ENCODE measurements at places on chromosomes 3 and 15. TPM values are rescaled to one million over a fixed set of nuclear protein-coding genes. Genes with fewer than 3 reads are reported as not detected.
A peak's percentile ranks its signal among the peaks of the same experiment; 100 is the strongest.

- no peak for DNase-seq
- H3K27ac ChIP-seq, result no peak overlapping the region
- no peak overlapping the region for H3K4me3 ChIP-seq
- no peaks in the 10 kb centered on the region for H3K27me3 ChIP-seq
- peaks cover 16% of the 10 kb centered on the region for H3K4me1 ChIP-seq
- peaks cover 10% of the 10 kb centered on the region for H3K36me3 ChIP-seq
Observed at GRCh38 chr15:41795996-41796856, 21.9 kb downstream of the MAPKBP1 start.

The MESP1 gene
- total RNA-seq, result 5.1 TPM

GRCh38 chr3:174016186-174016585 lies 618.6 kb downstream of the NLGN1 start:
- no peak overlapping the region for H3K27ac ChIP-seq
- no peak for DNase-seq
- H3K36me3 ChIP-seq, result no peaks in the 10 kb centered on the region
- H3K27me3 ChIP-seq, result no peaks in the 10 kb centered on the region
- no peaks in the 10 kb centered on the region for H3K4me1 ChIP-seq

- no peak overlapping the region for H3K4me3 ChIP-seq
- no peak overlapping the region for H3K27ac ChIP-seq
- H3K4me1 ChIP-seq, result peaks cover 7% of the 10 kb centered on the region
Observed at GRCh38 chr3:160473221-160473620, 23.6 kb upstream of the TRIM59 start.

The ARGFX gene
- not detected for total RNA-seq

DNA sequence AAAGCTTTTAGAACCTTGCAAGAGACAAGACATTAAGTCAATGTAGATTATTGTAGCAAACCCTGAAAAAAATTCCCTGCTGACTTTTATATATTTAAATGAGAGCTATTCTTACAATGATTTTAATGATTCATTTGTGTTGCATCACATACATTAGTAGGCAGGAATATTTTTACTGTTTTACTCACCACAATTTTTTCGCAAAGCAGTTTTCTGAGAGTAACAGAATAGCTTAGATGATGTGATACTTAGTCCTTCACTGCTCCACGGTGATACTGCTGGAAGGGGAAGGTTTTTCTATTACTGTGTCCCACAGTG lies 43.9 kb upstream of the CLRN1 start:
- no peak overlapping the region for H3K4me3 ChIP-seq
- DNase-seq, result no peak
- peaks cover 16% of the 10 kb centered on the region for H3K27me3 ChIP-seq
- H3K36me3 ChIP-seq, result no peaks in the 10 kb centered on the region
- H3K27ac ChIP-seq, result no peak overlapping the region

DNA sequence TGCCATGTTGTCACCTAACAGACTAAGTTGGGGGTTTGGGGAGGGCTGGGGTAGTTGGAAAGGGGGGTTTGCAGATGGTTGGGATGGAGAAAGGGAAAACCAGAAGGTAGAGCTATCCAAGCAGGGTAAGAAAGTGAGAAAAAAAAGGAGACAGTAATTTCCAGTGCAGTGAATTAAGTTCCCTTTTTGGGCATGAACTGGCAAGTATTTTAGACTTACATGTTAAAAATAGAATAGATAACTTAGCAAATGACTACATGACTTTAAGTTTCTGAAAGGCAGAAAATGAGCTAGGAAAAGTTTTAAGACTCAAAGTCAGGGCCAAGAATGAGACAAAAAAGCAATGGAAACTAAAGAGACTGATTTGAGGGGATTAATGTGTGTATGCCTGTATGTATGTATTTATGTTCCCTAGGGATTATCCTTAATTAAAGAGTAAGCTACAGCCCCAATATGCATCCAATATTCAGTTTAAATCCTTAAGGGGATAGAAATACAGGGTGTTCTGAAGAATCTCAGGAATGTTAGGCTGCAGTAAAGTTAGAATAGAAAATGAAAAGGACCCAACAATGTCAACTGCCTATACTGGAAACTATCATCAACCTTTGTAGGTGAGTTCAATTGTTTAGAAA lies 285.2 kb upstream of the MME start:
- no peak overlapping the region for H3K27ac ChIP-seq
- H3K4me3 ChIP-seq, result no peak overlapping the region
- no peaks in the 10 kb centered on the region for H3K4me1 ChIP-seq
- no peak for DNase-seq
- no peaks in the 10 kb centered on the region for H3K27me3 ChIP-seq

DNA sequence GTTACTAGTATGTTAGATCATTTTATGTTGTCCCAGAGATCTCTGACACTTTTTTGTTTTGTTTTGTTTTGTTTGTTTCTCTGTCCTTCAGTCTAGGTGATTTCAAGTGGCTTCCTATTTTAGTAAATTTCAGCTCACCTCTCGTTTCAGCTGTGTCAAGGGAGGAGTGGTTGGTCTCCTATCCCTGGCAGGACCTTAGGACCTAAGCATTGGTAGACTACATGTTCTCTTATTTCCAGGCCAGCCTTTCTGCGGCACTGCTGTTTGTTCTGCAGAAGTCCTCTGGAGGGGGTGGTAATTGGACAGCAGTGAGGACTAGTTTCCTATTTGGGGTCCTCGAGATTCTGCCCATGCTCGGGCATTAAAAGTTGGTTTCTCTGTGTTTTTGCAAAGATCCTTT lies 31.8 kb downstream of the MGA start:
- peaks cover 46% of the 10 kb centered on the region for H3K4me1 ChIP-seq
- DNase-seq, result no peak
- peak overlapping the region; percentile 42 for H3K27ac ChIP-seq
- H3K27me3 ChIP-seq, result no peaks in the 10 kb centered on the region
